Epithelial cell of esophagus (primary cell): ENCODE measurements at places on chromosomes 7 and 10.

DNA sequence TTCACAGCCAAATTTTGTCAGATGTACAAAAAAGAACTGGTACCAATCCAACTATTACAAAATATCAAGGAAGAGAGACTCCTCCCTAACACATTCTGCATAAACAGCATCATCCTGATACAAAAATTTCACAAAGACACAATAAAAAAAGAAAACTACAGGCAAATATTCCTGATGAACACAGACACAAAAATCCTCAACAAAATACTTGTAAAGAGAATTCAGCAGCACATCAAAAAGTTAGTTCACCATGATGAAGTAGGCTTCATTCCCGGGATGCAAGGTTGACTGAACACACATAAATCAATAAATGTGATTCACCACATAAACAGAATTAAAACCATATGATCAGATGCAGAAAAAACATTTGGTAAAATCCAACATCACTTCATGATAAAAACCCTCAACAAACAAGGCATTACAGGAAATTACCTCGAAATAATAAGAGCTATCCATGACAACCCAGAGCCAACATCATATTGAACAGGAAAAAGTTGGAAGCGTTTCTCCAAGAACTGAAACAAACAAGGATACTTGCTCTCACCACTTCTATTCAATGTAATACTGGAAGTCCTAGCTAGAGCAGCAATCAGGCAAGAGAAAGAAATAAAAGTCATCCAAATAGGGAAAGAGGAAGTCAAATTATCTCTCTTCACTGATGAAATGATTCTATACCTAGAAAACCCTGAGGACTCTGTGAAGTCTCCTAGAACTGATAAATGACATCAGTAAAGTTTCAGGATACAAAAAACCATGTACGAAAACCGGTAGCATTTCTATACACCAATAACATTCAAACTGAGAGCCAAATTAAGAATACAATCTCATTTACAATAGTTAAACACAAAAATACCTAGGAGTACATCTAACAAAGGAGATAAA lies 223.1 kb downstream of the REEP3 start:
- no peak for DNase-seq

GRCh38 chr7:30869794-30870611 lies 41.6 kb upstream of the AQP1 start:
- DNase-seq, result no peak

- no peak for DNase-seq
These were observed 63.0 kb downstream of the RALA start for GRCh38 chr7:39686261-39686924.

GRCh38 chr10:86413046-86413728 lies 46.6 kb upstream of the GRID1 start:
- no peak for DNase-seq

GRCh38 chr7:129498021-129498420 lies 4.3 kb upstream of the SMKR1 start:
- DNase-seq, result no peak
